ENCODE measurements at places on chromosomes 1 and 21. TPM values are rescaled to one million over a fixed set of nuclear protein-coding genes. Genes with fewer than 3 reads are reported as not detected.

DNA sequence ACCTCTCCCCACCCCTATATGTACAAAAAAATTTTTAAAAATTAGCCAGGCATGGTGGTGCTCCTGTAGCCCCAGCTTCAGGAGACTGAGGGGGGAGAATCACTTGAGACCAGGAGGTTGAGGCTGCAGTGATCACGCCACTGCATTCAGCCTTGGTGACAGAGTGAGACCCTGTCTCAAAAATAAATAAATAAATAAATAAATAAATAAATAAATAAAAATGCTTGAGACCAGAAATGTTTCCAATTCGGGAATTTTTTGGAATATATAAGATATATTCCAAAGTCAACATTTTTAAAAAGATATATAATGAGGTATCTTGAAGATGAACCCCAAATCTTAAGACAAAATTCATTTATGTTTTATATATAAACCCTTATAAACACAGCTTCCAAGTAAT is 42.4 kb upstream of the RAB4A start:
- DNase-seq: no peak

DNA sequence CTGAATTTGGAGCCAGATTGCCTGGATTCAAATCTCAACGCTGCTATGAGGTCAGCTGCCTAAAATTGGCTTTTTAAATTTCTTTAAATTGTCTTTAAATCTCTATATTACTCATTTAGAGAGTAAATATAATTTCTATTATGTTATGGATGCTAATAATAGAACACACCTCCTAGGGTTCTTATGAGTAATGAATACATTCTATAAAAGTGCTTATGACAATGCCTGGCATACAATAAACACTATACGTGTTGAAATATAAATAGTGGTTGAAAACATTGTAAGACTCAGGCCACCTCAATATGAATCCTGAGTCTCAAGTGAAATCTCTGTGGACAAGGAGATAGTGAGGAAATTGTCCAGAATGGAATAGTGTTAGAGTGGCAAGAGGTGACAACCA is 31.0 kb upstream of the PHGDH start:
- DNase-seq: no peak

DNA sequence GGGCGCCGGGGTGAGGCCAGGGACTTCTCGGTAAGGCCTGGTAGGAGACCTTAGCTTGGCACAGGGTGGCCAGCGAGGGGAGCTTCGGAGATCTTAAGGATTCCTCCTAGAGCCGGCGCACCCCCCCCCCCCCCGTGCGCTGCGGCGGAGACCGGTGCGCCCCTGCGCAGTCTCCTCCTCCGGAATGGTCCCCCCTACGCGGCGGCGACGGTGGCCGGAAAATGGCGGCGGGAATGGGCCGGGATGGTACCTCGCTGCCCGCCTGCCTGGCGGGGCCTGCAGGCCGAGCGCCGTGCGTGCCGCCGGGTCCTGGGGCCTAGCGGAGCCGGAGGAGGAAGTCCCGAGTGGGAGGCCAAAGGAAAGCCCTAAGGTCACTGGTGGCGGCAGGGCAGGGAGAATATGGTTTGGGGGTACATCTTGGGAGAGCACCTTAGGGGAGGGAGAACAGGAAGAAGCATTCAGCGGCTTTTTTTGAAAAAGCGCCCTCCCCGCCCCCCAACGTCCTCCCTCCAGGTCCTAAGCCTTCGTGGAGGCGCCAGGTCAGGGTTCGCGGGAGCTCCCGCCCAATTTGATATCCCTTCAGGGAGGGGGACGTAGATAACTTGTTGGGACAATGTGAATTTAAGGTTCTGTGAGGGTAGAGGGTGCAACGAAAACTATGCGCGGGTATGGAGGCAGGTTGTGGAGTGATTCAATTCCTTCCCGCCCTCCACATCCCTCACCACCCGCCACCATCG is 429 bp downstream of the SRRM1 start:
- DNase-seq: peak; percentile 54

DNA sequence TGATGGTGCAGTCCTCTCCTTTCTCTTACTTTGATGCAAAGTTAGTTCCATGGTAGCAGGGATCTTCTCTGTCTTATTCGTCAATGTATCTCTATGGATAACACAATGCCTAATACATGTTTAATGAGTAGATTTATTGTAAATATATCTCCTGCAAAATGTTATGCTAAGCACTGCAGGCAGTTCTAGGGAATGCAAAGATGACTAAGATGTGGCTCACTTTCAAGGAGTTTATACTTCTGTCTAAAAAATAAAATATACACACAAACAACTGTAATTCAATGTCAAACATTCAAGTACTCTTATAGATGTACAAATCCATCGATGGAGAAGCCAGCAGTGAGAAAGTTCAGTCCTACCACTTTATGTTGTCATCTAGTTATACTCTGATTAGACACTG is 194.3 kb downstream of the KCTD3 start:
- no peak for DNase-seq

DNA sequence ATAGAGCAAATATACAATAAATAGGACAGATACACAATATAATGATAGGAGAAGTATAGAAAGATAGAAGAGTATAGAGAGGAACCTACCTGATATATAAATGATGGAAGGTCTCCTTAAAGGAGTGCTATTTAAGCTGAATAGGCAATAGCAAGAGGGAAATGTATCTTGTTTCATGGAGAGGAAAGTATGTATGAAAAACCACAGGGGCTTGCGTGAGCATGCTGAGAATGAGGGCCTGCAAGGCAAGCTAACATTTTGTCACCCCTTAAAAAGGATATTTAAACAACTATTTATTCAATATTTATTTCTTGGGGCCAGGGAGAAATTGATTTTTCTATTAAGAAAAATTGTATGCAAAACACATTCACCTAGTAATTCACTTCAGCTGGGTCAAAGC is 150.9 kb upstream of the ZRANB2 start:
- no peak for DNase-seq

DNA sequence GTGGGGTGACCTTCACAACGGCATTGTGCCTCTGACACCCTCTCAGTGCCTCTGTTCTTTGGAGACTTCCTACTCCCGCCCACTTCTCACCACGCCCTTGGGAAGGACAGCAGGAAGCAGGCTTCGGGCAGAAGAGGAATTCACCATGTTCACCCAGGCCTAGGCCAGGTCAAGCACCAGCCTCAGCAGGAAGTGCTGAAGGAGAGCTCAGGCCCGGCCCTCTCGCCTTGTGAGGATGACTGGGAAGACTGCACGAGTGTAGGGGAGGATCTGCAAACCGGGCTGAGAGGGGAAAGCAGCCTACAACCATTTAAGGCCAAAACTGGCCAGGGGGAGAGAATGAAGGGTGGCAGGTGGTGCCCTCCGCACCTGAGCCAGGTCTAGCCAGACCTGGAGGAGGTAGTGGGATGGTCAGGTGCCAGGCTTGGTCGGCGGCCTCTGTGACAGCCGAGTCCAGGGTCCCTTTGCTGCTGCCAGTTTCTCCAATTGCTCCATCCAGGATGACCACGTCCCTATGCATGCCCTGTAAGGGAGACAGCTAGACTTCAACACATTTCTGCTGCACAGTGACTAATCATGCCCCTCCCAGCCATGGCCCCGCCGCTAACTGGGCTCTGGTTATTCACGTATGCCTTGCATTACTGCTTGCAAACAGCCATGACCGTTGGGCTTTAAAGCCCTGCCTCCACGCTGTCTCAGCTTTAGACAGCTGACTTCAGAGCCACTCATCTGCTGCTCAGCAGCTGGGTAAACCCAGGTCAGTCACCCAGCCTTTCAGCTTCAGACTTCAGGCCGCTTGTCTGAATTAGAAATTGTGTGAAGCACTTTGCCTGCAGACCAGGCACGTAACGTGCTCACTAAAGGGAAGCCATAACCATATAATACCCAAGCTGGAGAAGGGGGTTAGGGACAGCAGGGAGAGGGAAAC is 8.9 kb downstream of the MRTO4 start:
- no peak for DNase-seq

DNA sequence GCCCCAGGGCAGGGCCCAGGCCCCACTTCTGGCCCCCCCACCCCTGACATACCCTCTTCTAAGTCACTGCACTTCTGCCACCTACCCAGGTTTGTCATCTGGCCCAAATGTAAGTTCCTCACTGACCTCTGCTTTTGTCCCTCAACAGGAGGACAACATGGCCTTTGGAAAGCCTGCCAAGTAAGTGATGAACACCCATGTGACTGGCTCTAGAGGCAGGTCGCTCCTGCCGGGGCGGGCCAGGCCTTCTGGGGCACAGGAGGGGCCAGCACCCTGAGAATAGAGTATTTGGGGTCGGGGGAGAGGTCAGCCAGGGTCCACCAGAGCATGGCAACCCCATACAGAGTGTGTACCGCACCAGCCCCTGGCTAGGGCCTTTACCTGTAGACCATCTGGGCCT is 9.9 kb upstream of the SYTL1 start:
- no peak for DNase-seq

DNA sequence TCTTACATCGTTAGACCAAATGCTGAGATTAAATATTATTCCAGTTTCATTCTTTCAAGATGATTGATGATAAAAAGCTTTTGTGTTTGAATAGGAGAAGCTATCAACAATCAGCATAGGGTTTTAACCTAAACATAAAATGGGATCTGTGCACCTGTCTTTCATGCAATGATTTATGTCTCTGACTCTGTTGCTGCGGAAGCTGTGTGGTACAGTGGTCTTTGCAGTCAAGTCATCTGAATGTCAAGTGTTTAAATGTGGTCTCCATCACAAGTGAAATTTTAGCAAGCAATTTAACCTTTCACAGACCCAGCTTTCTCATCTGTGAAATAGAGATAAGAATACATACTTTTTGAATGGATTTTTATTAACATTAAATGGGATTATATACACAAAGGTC is 107.2 kb downstream of the PLPPR5 start:
- no peak for DNase-seq

- DNase-seq: no peak
Observed at GRCh38 chr1:9344426-9345200, 51.9 kb downstream of the SPSB1 start.

DNA sequence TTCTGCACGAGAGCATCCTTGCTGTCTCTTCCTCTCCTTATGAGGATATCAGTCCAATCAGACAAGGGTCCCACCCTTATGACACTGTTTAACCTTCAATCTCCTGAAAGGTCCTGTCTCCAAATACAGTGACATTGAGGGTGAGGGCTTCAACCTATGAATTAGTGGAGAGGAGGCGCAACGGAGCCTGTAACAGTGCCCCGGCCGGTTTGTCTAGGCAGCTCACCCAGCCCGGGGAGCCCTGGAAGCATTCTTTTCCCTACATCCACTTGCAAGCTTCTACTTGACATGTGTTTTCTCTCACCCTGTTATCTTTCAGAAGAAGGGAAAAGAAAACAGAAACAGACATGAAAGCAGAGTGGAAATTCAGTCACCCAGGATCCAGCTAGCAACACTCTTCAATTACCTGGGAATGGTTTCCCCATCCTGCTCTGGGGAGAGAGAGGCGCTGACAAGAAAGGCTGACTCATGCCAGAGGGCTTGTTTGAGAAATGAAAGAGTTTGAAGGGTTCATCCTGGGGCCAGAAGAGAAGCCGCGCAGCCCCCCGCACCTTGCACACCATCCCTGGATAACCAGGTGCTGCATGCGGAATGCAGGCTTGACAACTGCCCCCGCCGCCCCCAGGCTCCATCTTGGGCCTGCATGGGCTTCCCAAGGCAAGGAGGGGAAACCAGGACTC is 394.9 kb downstream of the NPHP4 start:
- DNase-seq: no peak

- peak; percentile 84 for DNase-seq
Observed at GRCh38 chr1:175152006-175152652, 40.4 kb downstream of the KIAA0040 start.

GRCh38 chr1:84373436-84374141 is 24.7 kb upstream of the DNASE2B start:
- DNase-seq: no peak

- no peak for DNase-seq
Observed at GRCh38 chr21:29033871-29034270, 9.4 kb downstream of the USP16 start.

DNA sequence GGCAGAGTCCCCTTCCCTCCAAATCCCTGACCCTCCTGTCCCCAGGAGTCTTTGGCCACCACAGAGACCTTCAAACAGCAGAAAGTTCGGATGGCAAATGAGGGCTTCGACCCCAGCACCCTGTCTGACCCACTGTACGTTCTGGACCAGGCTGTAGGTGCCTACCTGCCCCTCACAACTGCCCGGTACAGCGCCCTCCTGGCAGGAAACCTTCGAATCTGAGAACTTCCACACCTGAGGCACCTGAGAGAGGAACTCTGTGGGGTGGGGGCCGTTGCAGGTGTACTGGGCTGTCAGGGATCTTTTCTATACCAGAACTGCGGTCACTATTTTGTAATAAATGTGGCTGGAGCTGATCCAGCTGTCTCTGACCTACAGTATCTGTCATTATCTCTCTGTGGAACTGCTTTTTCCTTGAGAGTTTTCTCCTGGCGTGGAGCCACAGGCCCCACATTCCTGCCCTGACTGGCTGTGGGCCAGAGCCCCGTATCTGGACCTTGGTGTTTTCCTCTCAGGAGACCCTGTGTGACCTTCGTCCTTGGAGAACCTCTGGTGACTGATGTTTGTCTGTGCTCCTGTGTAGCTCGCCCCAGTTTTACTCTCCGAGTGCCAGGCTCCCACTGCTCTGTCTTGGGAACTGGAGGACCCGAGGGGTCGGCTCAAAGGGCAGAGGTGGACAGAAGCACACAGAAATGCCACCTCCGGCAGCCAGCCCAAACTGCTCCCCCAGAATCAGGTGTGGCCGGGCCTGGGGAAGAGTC is 4.8 kb downstream of the SLC27A3 start:
- no peak for DNase-seq

- no peak for DNase-seq
Observed at GRCh38 chr1:4937876-4938534, 283.6 kb downstream of the AJAP1 start.

GRCh38 chr1:22275626-22276395 is 132.9 kb upstream of the WNT4 start:
- peak; percentile 80 for DNase-seq

- no peak for DNase-seq
Observed at GRCh38 chr1:242886137-242886536, 361.6 kb upstream of the PLD5 start.

- DNase-seq: no peak
Observed at GRCh38 chr1:228008391-228009115, 1.8 kb downstream of the WNT3A start.

DNA sequence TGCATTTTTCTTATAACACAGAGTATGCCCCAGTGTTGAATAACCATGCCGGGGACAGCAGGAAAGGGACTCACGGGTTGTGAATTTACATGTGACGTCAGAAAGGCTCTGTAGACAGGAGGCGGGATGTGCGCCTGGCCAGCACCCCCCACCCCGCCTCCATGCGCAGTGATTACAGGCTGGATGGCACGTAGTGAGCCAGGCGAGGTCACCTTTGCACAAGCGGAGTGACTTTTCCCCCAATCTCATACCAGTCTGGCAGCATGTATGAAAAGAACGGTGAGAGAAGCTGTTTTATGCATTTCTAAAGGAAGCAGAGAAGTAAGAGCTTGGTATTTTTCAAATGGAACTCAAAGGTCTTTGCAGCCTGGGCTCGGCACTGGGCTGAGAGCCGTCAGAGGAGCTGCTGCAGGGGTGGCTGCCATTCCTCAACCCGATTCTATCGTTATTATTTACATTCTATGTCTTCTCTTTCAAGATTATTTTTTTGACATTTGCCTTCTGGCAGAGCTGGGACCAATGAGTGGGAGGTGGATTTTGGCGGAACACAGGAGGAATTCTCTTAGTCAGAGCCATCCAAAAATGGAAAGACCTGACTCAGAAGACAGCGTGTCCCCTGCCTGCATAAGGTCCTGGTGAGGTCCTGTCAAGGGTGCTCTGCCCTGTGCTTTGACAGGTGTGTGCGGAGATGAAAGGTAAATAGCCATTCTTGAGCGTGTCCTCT is 115.6 kb upstream of the SLC45A1 start:
- DNase-seq: no peak

Gene EXO1
- total RNA-seq: 2.2 TPM

Gene USP48
- total RNA-seq: 78.7 TPM

Gene VWA1
- total RNA-seq: 56.9 TPM

Gene KRTAP15-1
- total RNA-seq: not detected

Gene THEMIS2
- total RNA-seq: 4.6 TPM

Gene LCE1E
- total RNA-seq: not detected

Measured in glutamatergic neuron (in vitro differentiated cells).